PC-9 (cell line): ENCODE measurements at places on chromosomes 7 and 10.

GRCh38 chr7:13737563-13737962 lies 251.9 kb downstream of the ETV1 start:
- H3K27me3 ChIP-seq = no peaks in the 10 kb centered on the region
- H3K4me3 ChIP-seq = no peak overlapping the region
- no peaks in the 10 kb centered on the region for H3K36me3 ChIP-seq
- H3K27ac ChIP-seq = no peak overlapping the region
- H3K4me1 ChIP-seq = no peaks in the 10 kb centered on the region

DNA sequence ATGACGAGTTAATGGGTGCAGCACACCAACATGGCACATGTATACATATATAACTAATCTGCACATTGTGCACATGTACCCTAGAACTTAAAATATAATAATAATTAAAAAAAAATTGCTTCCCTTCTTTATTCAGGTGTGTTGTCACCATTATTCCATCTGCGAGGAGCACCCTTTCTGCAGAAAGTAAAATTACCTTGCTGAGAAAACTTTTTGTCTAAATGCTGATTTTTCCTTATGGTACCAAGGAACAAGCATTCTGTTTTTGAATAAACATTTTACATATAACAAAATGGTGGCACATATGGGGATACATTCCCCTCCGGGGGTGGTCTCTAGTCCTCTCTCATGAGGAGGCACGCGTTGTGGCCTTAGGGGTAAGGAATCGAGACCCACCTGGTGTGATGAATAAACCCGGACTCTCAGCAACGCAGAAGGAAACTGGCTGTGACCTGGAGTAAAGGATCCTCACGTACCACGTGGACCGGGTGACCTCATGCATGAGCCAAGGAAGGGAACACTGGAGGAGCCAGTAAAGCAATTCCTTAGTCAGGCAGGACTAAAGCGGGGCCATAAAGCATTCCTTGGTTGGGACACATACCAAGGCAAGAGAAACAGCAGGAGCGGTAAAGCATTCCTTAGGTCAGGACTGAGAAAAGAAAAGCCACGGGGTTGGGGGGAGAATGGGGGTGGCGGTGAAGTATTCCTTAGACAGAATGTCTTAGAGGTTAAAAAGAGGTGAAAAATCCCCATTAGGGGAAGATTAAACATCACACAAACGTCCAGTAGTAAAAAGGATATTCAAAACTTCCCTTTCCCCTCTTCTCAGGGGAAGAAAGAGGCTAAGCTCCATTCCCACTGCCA lies 20.8 kb upstream of the OPTN start:
- no peaks in the 10 kb centered on the region for H3K27me3 ChIP-seq
- DNase-seq = no peak
- no peak overlapping the region for H3K4me3 ChIP-seq
- H3K27ac ChIP-seq = no peak overlapping the region
- no peaks in the 10 kb centered on the region for H3K4me1 ChIP-seq
- H3K36me3 ChIP-seq = no peaks in the 10 kb centered on the region

DNA sequence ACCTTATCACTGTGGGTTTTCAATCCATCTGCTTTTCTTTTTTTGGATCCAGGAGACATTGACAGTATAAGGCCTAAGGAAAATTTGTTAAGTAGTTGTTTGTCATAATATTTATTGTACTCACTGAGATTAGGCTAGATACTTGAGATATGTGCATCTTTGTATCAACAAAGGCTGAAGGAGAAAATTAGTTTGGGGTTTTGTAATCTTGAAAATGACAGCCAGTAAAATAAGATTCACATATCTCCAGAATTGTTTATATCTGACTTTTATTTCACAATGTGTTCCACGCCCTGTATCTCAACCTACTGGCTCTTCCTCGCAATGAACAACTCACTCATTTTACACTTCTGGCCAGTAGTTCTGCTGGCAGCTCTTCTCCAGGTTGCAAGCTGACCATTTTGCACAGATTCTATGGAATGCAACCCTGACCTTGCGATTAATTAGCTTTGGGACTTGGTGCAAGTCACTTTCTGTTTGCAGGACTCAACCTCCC lies 132.7 kb downstream of the GATA3 start:
- no peaks in the 10 kb centered on the region for H3K27me3 ChIP-seq
- no peak overlapping the region for H3K27ac ChIP-seq
- no peak overlapping the region for H3K4me3 ChIP-seq
- peaks cover 22% of the 10 kb centered on the region for H3K4me1 ChIP-seq

GRCh38 chr10:43121444-43121843 lies 16.8 kb upstream of the CSGALNACT2 start:
- DNase-seq = no peak
- no peaks in the 10 kb centered on the region for H3K4me1 ChIP-seq
- no peaks in the 10 kb centered on the region for H3K36me3 ChIP-seq
- H3K27me3 ChIP-seq = peaks cover 23% of the 10 kb centered on the region

- peak; percentile 50 for DNase-seq
- no peak overlapping the region for H3K27ac ChIP-seq
- peaks cover 23% of the 10 kb centered on the region for H3K27me3 ChIP-seq
- no peaks in the 10 kb centered on the region for H3K36me3 ChIP-seq
Measured at GRCh38 chr7:31633894-31634494, 53.0 kb upstream of the PPP1R17 start.

- H3K4me3 ChIP-seq = no peak overlapping the region
- no peaks in the 10 kb centered on the region for H3K4me1 ChIP-seq
- no peak for DNase-seq
- no peak overlapping the region for H3K27ac ChIP-seq
Measured at GRCh38 chr10:129101232-129101980, 365.6 kb upstream of the MGMT start.

DNA sequence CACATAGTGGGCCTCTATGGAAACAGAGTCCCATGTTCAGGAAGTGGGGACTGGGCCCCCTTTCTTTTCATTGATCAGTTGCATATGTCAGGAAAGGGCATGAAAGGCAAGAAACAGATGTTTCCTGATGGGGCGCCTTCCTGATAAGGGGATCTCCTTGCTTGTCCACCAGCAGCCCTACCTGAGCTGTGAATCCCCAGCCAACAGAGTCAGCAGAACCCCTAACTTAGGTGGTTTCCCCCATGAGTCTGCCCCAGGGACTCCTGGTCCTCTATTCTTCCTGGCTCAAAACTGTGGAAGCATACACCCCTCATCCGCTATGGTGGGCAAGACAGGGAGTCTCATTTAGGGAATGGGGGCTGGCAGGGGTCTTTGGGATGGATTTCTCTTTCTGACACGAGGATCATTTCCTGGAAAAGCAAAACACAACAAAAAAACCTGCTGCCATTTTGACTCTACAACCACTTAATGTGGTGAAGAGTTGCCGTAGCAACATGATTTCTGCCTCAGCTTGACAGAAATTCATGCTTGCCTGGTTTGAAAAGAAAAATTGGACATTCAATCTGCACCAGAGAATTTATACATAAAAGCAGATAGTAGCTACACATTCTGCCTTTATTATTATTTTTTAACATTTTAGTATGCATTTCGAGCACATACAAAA lies 119.8 kb downstream of the SPAG6 start:
- no peaks in the 10 kb centered on the region for H3K4me1 ChIP-seq
- H3K27me3 ChIP-seq = no peaks in the 10 kb centered on the region
- no peak overlapping the region for H3K4me3 ChIP-seq
- H3K36me3 ChIP-seq = no peaks in the 10 kb centered on the region

- no peaks in the 10 kb centered on the region for H3K4me1 ChIP-seq
- no peak overlapping the region for H3K4me3 ChIP-seq
- H3K27ac ChIP-seq = no peak overlapping the region
- no peak for DNase-seq
- peaks cover 85% of the 10 kb centered on the region for H3K27me3 ChIP-seq
Measured at GRCh38 chr10:131866673-131867072, 34.1 kb upstream of the PPP2R2D start.
